Activated CD8-positive, alpha-beta memory T cell treated with anti-CD3 and anti-CD28 coated beads for 24 hours (primary cell): ENCODE measurements at places on chromosomes 2 and 18.

GRCh38 chr18:63585988-63586387 lies 1.2 kb upstream of the SERPINB13 start:
- DNase-seq = no peak

DNA sequence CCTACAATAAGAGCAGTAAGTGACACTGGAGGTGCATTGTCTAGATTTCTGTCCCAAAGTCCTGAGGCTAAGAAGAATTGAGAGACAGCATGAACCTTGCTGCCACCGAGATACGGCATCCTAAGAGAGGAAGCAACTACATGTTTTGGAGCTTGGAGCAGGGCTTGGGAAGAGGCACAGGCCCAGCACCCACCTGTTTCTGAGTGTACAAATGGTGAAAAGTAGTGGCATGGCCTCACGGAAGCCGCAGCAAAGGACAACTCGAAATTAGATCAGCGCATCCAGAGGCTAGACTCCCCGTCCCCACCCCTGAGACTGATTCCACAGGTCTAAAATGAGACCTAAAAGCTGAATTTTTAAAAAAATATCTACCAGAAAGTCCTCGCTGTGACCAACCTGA lies 127.5 kb downstream of the PTGR3 start:
- no peak for DNase-seq

GRCh38 chr18:54798186-54798585 lies 30.1 kb upstream of the RAB27B start:
- DNase-seq = no peak

DNA sequence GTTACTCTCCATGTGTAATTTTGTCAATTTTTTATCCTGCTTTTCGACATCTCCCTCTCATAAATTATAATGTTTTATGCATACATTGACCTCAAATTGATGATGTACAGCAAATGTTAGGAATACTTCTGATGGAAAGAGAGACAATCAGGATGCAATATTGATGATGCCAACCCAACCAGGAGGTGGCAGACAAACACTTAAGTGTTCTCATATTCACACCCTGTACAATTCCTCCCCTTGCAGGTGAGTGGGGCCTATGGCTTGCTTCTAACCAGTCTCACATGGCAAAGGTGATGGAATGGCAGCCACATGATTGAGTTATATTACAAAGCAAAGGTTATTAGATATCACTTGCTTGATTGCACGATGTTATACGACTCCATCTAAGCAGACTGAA lies 594.3 kb upstream of the REG3G start:
- DNase-seq = no peak

- DNase-seq = peak; percentile 55
Measured at GRCh38 chr2:131488306-131489205, 3.6 kb downstream of the MZT2A start.

GRCh38 chr2:63696496-63696895 lies 107.7 kb downstream of the MDH1 start:
- no peak for DNase-seq

DNA sequence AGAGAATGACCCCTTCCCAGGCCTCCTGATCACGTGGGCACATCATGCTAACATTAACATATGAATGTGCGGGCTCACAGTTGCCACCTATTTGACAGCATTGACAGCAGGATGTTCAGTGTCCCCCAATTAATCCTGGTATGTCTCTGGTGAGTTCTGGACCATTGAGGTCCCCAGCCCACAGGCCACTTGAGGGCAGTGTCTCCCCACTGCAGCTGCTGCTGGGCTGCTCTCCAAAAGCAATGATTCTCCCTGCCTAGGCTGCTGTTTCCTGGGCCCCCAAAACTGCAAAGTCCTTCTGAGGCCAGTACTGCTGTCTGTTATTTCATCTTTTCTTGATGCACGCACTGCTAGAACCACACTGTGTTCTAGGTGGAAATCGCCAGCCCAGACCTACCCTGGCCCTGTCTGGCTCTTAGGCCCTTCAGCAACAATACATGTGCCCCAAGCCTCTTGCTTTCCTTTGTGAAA lies 52.7 kb upstream of the MAPK4 start:
- DNase-seq = no peak

DNA sequence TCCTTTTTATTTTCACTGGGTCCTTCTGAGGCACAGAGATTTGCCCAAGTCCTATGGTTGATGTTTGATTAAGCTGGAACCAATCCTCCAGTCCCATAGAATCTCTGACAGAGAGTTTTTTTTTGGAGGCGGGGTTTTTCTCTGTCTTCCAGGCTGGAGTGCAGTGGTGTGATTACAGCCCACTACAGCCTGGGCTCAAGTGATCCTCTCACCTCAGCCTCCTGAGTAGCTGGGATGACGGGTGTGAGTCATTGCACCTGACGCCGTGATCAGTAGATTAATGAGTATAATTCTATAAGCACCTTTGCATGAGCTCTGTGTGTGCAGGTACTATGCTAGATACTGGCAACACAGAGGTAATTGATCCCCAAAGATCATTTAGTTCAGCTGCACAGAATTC lies 15.3 kb upstream of the TRPM8 start:
- DNase-seq = no peak

DNA sequence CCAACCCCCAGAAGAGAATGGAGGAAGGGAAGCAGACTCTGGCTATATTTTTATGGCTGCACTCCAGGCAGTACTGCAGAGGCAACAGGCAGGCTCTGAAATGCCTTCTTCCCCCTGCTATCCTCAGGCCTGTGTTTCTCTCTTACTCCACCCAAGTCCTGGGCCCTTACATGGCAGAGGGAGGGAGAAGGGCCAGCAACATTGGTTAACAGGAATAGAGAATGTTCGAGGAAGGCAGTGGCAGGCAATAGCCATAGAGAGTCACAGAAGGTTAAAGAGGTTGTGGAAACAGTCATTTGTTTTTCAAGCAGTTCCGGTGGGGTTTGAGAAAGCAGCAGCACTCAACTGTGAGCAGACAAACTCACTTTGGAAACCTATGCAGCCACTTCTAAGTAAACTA lies 15.1 kb upstream of the DARS1 start:
- DNase-seq = no peak

DNA sequence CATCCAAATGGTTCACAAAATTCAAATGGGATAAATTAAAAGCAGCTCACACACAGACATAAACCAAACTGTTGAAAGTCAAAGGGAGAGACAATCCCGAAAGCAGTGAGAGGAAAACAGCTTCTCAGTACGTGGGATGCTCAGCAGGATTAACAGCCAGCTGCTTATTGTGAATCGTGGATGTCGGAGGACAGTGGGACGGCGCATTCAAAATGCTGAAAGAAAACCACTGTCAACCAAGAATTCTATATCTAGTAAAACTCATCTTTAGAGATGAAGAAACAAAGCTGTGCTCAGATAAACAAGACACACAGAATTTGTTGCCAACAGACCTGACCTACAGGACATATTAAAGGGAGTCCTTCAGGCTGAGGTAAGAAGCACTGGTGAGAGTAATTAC lies 102.9 kb downstream of the NFATC1 start:
- DNase-seq = no peak

DNA sequence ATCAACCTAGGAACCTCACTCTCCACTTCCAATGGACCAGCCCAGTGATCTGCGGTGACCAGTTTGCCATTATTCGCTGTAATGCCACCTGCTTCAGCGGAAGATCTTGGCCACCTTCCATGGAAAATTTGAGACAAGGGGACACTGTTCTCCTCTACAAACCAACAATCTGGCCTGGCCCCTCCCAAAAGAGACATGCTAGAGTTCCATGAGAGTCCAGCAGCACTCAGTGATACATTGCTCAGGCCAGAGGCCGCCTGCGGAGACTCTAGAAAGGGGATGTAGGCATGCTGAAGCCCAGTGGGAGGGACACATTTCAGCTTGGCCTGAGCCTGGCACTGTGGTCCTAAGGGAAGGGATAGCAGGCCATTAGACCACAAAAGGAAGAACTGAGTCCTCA lies 58.3 kb downstream of the COL6A3 start:
- no peak for DNase-seq

- peak; percentile 84 for DNase-seq
Measured at GRCh38 chr2:229800997-229801754, 86.8 kb upstream of the DNER start.

DNA sequence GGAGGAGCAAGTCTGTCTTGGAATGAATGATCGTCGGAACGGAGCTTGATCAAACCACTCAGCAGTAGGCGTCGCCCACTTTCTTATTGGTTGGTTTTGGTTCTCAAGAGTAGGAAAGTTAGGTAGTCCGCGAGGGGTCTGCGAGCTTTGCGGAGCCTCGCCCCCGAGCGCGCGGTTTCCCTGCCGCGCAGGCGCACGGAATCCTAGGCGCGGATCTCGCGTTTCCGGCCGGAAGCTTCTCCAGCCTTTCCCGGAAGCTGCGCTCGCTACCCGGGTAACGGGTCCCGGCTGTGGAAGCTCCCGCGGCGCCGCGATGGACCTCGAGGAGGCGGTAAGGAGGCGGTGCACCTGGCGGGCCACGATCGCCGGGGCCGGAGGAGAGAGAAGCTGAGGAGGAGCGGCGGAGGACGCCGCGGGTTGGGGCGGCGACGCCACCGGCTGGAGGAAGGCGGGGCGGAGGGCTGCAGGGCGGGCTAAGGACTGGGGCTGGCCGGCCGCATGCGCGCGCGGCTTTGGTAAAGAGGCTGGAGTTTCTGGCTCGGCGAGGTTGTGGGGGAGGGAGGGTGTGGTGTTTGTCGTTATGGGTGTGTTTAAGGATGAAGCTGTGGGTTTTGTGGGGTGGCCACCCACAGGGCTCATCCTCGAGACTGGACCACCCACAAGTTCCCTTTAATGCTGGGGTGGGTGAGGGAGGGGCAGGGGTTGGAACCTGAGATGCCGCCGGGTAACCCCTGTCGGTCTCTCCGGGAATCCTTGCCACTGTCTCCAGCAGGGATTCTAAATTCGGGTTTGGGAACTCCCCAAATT lies at the start of gene TAF1B:
TAF1B (plus strand) TSS at position 246 of the 807 bp plus-strand sequence; CDS start at position 314, 68 bp downstream.
- DNase-seq = peak; percentile 96

DNA sequence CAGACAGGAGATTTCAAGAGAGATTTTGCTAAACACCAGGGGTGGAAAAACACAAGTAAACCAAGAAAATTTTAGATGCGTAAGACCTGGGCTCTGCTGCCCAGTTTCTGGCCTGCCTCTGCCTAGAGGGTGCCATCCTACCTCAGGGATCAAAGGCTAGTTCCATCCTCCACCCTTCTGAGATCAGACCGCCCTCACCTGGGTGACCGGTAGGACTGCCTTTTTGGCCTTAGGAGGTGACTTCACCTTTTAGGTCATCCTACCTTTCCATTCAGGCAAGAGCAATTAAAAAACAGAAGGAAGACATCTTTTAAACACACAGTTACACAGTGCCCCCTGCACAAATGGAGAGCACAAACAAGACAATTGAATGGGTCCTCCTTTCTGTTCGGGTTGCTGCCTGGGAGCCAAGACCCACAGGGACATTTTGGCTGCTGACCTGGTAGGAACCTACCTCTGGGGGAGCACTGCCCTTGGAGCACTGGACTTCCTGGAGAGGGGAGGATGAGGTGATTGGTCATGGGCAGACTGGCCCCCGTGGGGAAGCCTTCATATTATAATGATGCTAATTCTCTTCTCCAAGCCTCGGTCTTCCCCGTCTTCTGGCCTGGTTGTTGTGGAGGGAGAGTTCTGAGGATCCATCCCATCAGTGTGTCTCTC lies 3.1 kb downstream of the PSD4 start:
- DNase-seq = no peak

- DNase-seq = peak; percentile 85
Measured at GRCh38 chr2:11582862-11583752, 49.3 kb downstream of the GREB1 start.

DNA sequence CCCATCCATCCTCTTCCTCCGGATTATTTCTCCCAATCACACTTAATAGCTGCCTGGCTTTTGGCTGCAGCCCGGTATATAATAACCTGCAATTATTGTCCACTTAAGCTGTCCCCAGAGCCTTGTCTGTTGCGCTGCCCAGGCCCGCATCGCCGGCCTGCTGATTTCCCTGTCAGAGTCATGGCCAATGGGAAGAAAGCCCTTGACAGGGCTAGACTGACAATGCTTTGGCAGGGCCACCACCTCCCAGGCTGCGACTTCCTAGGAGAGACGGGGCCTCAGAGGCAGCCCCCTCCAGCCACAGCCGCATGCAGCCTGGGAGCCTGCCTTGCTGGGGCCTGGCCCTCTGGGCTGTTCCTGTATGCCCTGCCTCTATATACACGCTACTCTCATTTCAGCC lies 10.0 kb upstream of the CELF4 start:
- no peak for DNase-seq

- DNase-seq = no peak
Measured at GRCh38 chr2:165874445-165875039, 79.0 kb downstream of the TTC21B start.

DNA sequence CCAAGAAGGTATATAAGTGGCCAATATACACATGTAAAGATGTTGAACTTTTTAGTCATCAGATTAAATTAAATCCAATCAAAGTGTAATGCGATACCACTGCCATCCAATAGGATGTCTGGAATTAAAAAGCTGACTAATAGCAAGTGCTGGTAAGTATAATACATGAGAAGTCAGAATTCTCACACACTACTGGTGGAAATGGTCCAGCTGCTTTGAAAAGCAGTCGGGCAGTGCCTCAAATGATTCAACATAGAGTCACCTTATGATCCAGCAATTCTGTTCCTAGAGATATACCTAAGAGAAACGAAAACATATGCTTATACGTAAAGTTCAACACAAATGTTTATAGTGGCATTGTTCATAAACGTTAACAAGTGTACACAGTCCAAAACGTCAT lies 124.1 kb upstream of the MYT1L start:
- no peak for DNase-seq

- no peak for DNase-seq
Measured at GRCh38 chr2:70241340-70241739, 7.1 kb downstream of the TIA1 start.

DNA sequence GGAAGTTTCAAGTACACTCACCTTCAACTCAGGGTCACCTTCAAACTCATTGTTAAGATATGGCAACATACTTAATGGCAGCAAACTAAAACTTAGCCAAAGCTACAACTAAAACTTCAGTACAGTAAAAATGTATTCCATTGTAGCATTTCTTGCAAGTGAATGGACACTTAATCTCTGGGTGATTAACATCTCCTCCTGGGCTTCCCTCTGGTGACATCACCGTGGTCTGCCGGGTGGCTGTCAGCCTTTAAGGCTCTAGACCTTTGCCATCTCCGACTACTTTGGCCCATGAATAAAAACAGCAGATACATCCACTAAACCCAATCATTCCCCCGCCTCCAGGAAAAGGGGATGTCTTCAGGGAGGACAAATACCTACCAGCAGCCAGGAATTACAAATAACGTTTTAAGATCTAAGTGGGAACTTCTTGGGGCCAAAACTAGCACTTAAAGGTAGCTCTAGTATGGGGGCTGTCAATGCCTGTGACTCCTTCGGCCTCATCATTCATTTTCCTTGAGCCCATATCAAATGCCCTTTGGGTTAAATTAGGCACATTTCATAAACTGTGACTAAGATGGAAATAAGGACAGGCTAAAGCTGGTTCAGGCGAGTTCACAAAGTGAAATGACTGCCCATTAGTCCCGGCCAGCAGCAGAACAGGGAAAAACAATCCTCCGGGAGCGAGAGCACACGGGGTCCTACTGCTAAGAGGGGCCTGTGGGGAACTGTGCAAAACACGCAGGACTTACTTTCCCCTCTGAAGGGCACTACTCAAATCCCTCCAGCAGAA lies 1.1 kb downstream of the TFCP2L1 start:
- peak; percentile 26 for DNase-seq

- DNase-seq = no peak
Measured at GRCh38 chr2:9964334-9964980, 13.0 kb downstream of the GRHL1 start.

- no peak for DNase-seq
Measured at GRCh38 chr2:31384771-31385276, 29.7 kb downstream of the XDH start.
